ENCODE measurements at places on chromosomes 7 and 10.

GRCh38 chr10:97356318-97356914, 21.9 kb upstream of the FRAT2 start:
- DNase-seq = no peak

GRCh38 chr7:81676813-81677212, 93.0 kb downstream of the HGF start:
- no peak for DNase-seq

DNA sequence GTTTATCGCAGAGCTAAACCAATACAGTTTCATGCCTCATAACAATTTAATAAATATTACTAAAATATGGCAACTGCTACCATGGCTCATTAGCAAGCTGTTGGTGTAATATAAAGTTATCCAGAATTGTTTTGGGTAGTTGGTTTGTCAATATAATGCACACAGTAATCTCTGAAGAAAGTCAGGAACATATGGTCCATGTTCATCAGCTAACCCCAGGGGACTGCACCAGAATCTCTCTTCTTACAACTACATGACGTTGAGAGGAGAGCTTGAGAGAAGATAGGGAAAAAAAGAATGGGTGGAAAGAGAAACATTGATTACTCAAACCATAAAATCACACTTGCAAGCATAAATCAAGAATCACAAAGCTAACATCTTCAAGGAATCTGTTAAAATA, 333.7 kb downstream of the NRG3 start:
- DNase-seq = no peak

GRCh38 chr10:5343561-5343960, 21.2 kb upstream of the UCN3 start:
- DNase-seq = no peak

GRCh38 chr7:80374321-80374720, 137.5 kb downstream of the GNAT3 start:
- no peak for DNase-seq
